Sciatic nerve (tissue), 2 donors: ENCODE measurements at places on chromosomes 3 and 15. TPM values are rescaled to one million over a fixed set of nuclear protein-coding genes. Genes with fewer than 3 reads are reported as not detected.

- peak; percentile 63 for DNase-seq
Observed at GRCh38 chr15:39434751-39435238, 146.1 kb upstream of the THBS1 start.

GRCh38 chr15:42065033-42065432 lies 29.3 kb downstream of the PLA2G4D start:
- no peak for DNase-seq

DNA sequence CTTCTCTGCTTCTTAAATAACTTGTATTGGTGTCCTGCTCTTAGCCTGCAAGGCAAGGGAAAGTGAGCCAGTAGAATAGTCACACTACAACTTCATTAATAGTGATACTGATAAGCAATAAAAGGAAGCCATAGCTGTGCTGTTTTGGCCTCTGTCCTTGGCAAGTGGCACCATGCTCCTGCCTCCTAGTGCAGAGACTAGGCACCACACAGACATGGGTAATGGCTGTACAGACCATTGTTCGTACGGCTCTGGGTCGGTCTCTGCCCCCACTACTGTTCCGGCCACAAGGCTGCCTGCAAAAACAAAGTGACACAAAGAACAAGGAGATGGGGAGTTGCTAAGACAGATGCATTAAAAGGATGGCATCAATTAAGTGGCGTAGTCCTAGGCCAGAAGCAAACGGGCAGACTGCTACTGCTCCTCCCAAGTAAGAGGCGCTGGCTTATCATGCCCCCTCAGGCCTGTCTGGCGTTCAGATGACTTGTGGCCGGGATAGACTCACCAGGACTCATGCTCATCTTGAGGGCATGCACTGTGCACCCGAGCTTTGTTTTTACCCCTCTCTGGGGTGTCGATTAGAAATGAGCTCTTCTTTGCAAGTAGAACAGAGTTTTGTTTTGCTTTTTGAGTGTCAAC lies 75.6 kb downstream of the TRAK1 start:
- DNase-seq: no peak

DNA sequence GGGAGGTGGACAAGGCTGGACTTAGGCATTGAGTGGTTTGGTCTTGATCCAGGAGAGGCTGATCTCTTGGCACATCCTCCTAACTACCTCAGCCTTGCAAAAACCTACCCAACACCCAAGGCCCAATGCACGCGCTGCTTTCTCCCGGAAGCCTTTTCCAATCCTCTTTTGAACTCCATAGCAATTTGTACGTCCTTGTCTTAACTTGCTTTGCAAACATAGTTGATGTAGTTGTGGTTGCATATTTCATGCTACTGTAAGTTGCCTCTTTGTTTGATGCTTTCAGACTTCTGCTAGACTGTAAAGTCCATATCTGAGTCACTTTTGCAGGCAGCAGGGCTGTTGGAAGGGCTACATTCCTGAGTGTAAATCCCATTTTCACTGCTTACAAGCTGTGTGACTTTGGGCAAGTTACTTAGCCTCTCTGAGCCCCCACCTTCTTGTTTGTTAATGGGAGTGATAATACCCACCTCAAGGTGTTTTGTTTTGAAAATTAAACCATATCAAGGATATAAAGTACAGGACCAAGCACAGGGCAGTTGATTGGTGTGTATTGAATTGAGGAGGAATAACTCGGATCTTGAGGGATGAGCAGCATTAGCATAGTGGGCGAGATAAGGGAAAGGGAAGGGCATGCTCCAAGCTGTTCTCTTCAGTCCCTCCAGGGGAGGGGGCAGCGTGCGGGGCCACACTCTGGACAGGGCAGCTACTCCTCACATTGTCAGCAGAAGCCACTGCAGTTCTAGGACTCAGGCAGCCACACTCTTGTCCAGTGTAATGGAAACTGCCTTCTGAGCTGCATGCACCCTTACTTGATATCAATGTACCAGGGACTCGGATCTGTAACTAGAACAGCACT lies 28.8 kb downstream of the SIAH2 start:
- DNase-seq: no peak

- DNase-seq: no peak
Observed at GRCh38 chr3:42539871-42540714, 37.6 kb downstream of the VIPR1 start.

DNA sequence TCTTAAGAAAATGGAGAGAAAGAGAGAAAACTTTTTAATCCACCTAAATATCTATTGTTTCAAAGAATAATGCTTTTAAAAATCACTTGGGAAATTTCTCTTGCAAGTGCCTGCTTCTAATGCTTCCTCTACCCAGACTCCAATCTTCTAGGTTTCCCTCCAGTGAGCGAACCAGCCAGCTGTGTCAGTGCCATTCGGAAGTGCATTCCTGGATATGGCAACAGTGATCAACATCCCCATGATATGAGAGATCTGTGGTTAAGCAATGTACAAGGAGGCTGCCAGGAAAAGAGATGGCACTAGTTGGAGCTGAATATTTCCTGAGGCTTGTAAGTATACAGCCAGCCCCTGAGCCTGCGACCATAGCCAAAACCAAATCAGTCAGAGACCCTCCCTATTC lies 53.3 kb upstream of the KCNMB2 start:
- no peak for DNase-seq

DNA sequence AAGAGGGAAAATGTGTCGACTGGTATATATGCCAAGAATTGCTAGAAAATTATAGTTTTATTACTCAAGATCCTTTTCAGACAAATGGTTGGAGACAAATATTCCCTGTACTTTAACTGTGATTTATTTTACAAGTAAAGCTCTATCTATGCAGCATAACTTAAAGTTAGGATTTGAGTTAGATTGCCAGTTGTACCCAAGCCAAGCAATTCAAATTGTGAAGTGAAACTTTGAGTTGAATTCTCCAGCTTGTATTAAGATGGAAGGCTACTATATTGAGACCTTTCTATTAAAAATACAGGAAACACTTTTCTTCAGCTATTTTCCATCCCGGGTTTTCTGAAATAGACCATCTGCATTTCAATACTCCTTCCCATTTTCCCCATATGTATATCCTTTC lies 333.1 kb upstream of the RBMS3 start:
- DNase-seq: no peak

DNA sequence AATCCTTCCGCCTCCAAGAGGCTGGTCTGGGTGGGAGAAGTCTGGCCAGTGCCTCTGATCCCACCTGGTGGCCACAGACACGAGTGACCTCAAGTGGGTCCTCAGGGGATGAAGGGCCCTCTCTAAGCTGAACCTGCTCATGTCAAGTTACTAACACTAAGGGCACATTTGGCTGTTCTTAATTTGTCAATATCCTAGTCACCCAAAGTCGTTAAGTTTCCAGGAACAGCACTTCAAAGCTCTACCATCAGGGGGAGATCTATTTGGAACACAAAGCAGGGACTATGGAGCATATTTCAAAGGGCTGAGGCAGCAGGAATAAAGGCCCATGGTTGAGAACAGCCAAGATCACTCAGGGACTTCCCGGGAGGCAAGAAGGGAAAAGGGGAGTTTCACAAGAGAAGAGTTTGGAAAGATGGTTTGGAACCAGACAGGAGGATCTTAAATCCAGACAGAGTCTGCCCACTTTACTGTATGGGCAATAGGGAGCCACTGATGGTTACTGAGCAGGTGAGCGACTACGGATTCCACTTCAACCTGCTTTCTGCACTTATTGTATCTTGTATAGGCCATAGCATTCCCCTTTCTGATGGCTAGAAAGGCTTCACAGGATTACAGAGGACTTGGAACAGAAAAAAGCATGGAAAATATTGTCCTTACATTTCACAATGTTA lies 13.7 kb downstream of the OXTR start:
- DNase-seq: no peak

DNA sequence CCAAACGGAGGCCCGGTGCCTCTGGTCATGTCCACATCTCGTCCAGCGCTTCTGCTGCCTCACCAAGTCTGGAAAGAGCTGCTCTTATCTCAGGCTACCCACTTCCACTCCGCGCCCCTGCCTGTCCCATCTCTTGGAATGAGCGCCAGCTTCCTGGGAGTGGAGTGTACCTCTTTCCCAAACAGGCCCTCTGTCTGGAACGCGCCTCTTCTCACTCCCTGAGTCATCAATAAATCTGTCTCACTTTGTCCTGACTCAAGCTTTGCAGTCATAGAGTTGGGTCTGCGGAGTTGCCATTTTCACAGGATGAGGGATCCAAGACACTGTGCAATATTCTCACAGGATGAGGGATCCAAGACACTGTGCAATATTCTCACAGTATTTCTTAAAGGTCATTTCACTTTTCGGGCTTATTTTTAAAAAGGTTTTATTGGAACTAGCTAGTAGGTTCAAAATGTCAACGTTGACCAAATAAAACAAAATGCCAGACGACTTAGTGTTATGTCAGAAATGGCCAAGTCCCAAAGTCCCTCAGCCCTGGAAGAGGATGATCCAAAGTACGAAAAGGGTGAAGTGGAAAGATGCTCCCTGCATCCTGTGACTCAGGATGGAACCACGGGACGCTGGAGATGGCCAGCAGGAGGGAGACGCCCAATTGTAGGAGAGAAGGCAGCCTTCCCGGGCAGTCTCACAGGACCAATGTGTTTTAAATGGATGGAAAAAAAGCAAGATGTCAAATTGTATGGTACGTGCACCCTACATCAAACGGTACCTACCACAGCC lies 81.1 kb downstream of the CHSY1 start:
- no peak for DNase-seq

DNA sequence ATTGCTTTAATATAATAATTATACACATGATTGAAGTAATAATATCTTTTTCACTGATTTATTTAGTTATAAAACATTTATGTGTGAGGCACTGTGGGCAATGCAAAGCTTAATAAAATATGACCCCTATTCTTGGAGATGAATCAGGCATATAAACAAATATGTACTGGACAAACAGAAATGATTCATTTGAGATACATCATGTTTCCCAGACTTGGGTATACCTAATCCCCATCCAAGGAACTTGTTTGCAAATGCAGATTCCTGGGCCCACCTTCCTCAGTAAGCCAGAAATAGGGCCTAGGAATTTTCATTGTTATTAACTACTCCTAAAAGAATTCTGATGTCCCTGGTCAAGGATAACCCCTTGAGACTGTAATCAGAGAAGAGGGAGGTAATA lies 184.2 kb downstream of the CHL1 start:
- DNase-seq: no peak

DNA sequence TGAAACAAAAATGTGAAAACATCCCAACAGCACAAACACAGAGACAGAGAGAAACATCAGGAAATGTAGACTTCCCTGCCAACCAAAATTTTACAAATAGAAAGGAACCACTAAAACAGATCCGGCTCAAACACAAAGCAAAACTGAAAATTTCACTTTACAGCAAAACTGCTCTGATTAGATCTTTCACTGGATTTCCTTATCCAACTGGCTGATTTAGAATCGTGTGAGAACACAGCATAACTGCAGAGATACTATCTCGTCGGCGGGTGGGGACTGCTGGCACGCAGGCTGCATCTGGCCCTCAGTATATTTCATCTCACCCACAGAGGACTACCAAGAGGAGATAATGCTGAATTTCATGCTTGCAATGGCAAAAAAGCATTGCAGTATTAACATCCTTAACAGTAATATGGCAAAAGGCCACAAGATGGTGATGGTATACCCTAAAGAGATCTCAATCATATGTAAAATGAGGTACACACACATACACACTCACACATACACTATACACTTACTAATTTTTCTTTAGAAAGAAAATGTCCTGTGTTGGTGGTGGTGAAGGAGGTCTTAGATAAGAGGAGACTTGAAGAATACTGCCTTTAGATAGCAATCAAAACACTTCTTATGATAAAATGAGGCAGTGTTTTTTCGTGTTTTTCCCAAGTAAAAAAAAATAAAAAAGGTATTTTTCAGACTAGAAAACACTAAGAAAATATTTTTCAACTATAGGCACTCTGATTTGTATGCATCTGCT lies 10.6 kb upstream of the LEO1 start:
- no peak for DNase-seq

- no peak for DNase-seq
Observed at GRCh38 chr15:98823616-98824015, 175.3 kb downstream of the IGF1R start.

DNA sequence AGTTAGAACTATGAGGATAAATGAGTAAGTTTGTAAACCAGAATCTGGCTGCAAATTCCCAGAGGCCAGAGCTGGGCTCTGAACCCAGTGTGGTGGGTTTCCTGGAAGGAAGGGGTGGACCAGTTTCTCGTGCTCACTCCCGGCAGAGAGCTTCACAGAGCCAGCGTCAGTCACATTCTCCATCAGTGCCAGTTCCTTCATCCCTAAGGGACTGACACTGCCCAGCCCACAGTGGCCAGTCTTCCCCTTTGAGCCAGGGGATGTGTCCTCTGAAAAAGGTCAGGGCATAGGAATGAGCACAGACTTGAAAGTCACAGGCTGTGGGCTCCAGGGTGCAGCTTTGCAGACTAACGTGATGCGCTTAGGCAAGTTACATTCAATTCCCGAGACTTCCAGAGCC lies 135.8 kb upstream of the HACD2 start:
- DNase-seq: no peak

DNA sequence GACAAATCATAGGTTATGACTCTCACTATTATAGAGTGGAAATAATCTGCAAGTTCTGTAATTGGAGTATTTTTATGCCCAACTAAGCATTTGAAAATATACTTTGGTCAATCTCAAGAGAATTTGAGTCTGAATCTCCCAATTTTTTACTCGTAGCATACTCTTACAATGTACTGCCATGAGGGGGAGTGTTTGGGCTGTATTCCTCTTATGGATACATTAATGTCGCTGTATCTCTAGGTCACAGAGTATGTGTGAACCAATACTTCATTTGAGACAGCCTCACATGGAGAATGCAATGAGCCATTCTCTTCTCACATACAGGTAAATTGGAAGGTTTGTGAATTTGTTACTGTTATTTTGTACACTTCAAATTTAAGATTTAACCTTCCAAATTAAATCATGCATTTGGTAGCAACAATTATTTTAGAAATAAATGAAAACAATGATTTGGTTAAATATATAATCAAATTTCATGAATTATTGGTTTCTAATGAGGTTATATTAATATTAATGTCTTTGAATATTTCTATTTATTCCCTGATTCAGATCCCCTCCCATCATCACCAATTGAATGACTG lies 5.5 kb upstream of the CD200 start:
- DNase-seq: no peak

DNA sequence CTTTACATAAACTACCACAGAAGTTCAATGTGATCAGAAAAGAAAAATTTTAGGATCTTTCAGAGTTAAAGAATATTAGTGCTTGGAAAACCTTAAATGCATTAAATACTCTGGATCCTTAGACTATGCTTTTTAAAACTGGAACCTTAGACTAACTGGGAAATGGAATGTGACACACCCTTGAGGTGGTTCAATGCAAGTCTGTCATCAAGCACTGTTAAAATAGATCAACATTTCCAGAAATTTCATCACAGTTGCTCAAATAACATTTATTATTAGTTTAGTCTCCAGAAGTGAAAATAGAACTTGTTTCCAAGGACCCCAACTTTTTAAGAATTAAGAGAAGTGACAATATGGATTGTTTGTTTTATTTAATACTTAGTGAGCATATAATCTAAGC lies 71.8 kb downstream of the GAP43 start:
- DNase-seq: no peak

SENP5 gene
- total RNA-seq: 50.3 TPM

DHFR2 gene
- 11.5 TPM for total RNA-seq

ANKRD63 gene
- total RNA-seq: not detected

GOLIM4 gene
- 48.9 TPM for total RNA-seq

BDH1 gene
- 9.7 TPM for total RNA-seq

LRRC3B gene
- total RNA-seq: 0.45 TPM

C3orf85 gene
- total RNA-seq: not detected

BCL6 gene
- 188 TPM for total RNA-seq
